ENCODE measurements at places on chromosomes 2 and 18. TPM values are rescaled to one million over a fixed set of nuclear protein-coding genes. Genes with fewer than 3 reads are reported as not detected.

CYS1 gene
- total RNA-seq: not detected

AMMECR1L gene
- 9.2 TPM for total RNA-seq

ERICH2 gene
- not detected for total RNA-seq

PJVK gene
- 2.9 TPM for total RNA-seq

MC2R gene
- not detected for total RNA-seq

CNGA3 gene
- not detected for total RNA-seq

GPR39 gene
- total RNA-seq: not detected

RNU2-63P gene
- 4.4 TPM for total RNA-seq

CNTNAP5 gene
- total RNA-seq: not detected

SATB2 gene
- not detected for total RNA-seq

TMEM200C gene
- total RNA-seq: not detected

MFF gene
- total RNA-seq: 48.6 TPM

ZBTB7C gene
- not detected for total RNA-seq

LIMS4 gene
- not detected for total RNA-seq

AOX1 gene
- not detected for total RNA-seq

DNA sequence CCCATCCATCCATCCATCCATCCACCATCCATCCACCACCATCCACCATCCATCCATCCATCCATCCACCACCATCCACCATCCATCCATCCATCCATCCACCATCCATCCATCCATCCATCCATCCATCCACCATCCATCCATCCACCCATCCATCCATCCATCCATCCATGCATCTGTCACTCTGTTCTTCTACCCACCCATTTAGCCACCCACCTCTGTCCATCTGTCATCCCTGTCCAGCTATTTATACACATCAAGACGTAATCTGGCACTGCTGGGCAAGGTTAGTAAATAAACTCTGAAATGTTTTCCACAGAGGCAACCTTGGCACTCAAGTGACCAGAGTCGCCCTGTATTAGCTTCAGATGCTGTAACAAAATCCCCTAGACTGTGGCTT is 120.9 kb downstream of the RTP5 start:
- DNase-seq: no peak

GRCh38 chr2:58065248-58065647 is 18.6 kb downstream of the VRK2 start:
- DNase-seq: no peak

DNA sequence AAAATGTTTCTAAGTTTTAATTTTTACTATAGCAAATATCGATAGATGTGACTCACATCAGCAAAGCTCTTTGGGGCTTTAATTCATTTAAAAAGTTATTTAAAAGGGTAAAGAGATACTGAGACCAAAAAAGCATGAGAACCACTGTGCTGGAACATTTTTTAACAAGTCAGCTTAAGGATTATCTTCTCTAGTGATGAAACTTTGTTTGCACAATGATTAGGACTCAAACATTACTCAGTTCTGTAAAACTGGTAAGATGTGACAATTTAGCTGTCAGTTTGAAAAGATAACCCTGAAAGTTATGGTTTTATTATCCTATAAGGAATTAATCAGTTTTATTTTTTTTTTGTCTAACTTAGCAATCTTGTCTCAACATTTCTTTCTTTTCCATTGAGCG is 301.4 kb downstream of the TSN start:
- DNase-seq: no peak

DNA sequence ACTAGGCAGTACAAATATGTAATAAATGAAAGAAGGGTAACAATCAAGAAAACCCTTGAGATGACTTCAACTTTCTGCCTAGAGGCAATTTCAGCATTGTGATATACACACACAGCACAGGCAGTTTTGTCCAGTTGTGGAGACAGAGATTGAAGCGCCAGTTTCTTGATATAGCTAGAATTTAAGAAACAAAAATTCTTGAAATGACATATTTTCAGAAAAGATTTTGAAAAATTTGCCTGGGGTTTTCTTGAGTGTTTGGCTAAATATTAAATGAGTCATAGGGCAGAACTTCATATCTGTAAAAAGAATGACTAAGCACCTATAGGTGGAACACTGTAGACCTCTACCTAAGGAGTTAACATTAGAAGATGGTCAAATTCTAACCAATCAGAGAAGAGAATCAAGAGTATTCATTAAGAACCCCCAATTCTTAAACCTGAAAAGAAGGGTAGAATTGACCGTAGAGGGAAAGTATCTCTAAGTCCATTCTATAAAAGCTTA is 1266.8 kb upstream of the TMEFF2 start:
- DNase-seq: no peak

- no peak for DNase-seq
Measured at GRCh38 chr2:172436889-172437288, 9.5 kb downstream of the ITGA6 start.

GRCh38 chr18:41737218-41737617 is 217.8 kb upstream of the PIK3C3 start:
- DNase-seq: no peak

DNA sequence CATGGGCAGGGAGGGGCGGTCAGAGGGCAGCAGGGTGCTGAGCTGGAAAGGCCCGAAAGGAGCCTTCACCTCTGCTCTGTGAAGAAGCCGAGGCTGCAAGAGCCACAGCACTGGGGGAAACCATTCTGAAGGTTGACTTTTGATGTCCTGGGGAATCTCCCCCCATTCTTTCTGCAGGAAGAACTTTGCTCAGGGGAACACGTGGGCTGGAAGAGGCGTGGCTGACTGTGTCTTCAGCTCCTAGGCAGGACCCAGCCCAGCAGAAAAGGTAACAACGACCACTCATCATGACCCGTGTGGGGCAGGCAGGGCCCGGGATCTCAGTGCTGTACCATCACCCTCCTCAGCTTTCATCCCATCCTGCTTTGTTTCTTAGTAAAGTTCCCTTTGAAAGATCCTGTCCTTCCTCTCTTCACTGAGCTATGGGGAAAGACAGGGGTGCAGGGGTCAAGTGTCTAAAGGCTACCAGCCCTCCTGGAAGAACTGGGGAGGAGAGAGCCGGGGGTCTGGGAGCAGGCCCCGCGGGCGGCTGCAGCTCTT is 312.7 kb downstream of the CELF4 start:
- DNase-seq: no peak

- DNase-seq: no peak
Measured at GRCh38 chr2:203490391-203490790, 44.7 kb downstream of the RAPH1 start.

GRCh38 chr2:144524118-144525009 is 4.4 kb upstream of the ZEB2 start:
- no peak for DNase-seq

- DNase-seq: no peak
Measured at GRCh38 chr18:66752733-66753132, 148.8 kb upstream of the CDH19 start.

GRCh38 chr2:236959876-236960275 is 125.8 kb upstream of the COPS8 start:
- DNase-seq: no peak

- DNase-seq: no peak
Measured at GRCh38 chr18:50418650-50419049, 43.8 kb downstream of the SKA1 start.

DNA sequence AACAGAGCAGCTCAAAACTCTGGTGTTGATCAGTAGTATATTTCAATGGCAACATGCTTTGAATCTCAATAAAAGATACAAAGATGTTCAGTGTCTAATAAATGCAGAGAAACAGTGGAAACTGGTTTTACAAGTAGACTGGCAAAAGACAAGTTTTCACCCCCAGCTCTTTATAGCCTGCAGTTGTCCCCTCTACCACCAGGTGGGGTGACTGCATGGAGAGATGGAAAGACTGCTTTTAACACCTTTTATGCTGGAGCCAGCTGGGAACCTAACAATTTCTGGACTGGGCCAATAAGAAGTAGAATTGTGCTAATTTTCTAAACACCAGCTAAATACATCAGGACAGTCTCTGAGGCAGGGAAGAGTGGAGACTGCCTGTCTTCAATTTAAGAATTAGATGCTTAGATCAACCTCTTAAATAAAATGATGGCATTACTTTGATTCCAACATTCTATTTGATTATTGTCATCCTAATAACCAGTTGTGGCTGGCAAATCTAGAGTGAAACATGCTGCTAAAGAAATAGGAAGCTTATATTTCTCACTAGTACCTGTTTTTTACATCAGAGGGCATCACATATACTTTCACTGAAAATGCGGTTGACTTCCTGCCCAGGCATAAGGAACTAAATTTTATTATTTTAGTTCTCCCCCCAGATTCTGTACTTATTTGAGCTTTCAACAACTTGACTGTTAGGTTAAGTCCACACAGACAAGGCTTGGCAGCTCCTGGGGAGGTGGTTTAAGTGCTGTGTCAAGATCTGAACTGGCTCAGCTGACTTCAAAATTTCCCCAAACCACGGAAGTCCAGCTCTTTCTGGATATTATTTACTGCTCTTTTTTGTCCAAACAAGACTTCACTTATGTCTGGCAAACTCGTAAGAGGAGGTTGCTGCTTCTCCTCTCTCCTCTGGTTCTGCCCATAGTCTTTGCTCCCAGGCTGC is 140.5 kb downstream of the TPGS2 start:
- peak; percentile 19 for DNase-seq

DNA sequence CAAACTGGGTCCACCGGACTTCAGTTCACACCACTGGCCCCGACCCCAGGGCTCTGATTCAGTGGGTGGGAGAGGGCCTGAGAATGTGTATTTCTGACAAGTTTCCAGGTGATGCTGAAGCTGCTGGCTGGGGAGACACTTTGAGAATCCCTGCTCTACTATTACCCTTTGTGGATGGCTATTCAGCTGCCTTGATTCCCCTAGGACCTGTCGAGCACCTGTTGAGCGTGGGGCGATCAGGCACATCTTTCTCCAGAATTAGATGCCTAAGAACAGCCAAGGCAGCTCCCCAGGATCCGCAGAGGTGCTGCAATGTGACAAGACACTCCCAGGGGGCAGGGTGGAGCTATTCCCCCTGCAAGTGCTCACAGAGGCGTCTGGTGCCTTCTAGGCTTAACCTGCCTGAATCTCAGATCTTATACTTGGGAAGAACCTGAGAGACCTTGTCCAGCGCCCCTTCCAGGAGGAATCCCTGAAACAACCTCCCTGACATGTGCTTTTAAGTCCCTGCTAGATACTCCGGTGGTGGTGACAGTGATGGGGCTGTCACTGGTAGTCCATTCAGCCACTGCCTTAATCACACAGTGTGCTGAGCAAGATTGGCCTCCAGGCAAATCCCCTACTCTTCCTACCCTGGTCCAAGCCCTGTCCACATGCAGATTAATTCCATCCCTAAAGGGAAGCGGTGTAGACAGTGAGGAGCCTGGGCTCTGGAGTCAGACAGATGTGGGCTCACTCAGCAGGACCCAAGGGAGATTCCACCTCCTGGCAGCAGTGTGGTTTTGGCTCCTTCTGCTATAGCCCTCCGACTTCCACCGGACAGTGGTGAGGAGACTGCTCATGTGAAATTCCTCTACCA is 43.4 kb upstream of the OTOF start:
- no peak for DNase-seq

GRCh38 chr18:8610459-8610851 is 1.2 kb downstream of the RAB12 start:
- peak; percentile 65 for DNase-seq

DNA sequence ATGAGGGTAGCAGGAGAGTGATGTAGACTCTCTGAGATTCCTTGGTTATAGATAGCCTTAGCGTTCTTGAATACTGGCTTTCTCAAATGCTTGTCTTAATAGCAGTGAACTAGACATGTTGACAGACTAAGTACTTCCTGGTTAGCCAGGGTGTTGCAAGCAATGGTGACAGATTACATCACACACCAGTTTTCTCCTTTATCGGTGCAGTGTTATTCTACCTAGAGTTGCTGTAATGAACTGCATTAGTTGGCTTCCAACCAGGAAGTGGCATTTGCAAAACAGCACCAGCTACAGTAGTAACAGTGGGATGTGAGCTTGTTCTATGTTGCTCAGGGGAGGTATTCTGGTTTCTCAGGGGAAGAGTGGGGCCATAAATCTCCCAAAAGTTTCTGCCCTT is 582.2 kb upstream of the DDX18 start:
- no peak for DNase-seq

GRCh38 chr2:122660786-122661634 is 905.6 kb downstream of the TSN start:
- no peak for DNase-seq

DNA sequence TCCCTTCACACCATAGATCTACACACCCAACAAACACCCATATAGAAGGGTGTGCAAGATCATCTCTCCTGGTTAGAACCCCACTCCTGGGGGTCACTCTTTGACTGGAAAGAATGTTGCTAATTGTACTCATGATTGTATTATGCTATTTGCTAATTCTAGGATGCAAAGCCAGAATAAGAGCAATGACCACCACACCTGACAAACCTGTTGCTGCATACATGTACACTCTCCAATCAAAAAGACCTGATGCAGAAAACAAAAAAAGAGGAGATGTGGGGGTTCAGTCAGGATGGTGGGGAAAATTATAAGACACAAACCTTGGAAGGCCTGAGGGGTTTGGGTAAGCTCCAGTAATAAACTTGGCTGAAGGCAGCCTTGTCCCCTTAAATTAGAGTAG is 36.9 kb upstream of the PDK1 start:
- no peak for DNase-seq

DNA sequence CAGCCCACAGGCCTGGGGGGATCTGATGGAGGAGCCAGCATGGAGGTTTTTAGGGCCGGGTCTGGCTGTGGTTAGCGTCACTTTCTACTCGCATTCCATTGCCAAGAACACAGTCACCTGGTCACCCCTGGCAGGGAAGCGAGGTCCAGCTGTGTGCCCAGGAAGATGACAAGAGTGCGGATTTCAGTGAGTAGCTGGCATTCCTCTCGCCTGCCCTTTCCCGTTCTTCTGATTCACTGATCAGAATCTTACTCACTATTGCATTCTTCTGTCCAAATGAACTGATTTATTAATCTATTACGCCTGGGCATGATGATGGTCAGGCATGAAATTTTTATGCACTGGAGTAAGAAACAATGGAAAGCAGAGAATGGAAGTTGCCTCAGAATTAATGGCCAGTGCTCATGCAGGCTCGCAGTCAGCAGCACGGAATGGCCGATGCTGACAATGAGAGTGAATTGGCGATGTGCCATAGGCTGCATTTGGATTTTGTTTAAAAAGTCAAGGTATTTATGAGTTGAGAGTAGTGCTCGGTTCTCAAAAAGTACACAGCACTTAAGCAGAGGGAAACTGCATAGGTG is 76.4 kb upstream of the MGAT5 start:
- no peak for DNase-seq

GRCh38 chr2:129732630-129733026 is 246.8 kb upstream of the RAB6C start:
- no peak for DNase-seq

DNA sequence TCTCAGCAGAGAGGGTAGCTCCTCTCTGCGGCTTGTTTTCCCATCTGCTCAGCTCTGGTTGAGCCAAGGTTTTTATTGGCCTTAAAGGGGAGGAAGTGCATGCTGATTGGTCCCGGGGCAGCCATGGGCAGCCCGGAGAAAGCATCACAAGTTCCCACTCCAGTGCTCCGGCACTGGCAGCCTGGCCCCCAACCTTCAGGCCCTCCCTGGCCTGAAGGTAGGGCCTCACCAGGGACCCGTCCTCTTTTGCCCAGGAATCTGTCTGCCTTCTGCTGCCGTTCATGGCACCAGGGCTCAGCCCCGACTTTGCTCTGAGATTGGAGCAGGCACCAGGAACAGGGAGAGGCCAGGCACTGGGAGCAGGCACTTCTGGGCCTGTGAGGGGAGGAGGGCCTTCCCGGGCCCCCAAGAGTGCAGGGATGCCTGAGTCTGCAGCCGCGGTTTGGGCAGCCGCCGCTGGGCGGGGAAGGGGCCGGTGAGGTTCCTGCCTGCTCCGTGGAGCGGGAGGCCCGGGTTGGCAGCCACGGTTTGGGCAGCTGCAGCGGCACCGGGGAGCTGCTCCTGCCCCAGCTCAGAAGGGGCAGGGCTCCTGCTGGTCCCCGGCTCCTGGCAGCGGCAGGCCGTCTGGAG is 17.5 kb upstream of the ILKAP start:
- DNase-seq: no peak

GRCh38 chr2:43142921-43143438 is 83.4 kb downstream of the ZFP36L2 start:
- peak; percentile 51 for DNase-seq
